T-helper 22 cell (primary cell): ENCODE measurements at places on chromosomes 12 and 14.

- no peak for DNase-seq
Measured at GRCh38 chr12:26524862-26525465, 308.0 kb downstream of the ITPR2 start.

GRCh38 chr12:76863005-76863670, 15.7 kb downstream of the CSRP2 start:
- DNase-seq: no peak

DNA sequence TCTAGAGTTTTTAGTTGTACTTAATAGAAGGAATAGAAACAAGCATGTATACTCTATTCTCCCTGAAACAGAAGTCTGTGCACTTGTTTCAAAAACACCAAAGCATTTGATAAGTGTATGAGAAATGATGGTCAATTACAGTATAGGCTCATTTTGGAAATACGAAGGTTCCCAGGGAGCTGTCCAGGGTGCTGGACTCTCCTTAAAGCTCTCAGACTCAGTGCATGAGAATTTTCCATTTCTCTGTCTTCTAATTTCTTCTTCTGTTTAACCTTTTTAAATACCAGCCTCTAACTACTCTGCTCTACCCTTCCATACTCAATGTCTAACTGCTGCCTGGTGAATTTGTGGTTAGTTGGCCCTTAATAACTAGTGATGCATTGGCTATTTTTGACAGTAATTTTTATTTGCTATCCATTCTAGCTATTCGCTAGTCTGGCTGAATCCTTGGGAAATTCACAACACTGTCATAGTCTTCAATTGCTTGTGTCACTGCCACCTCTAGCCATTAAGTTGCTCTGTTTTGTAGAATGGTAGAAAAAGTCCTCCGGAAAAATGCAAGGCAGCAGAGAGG, 229.2 kb downstream of the NRXN3 start:
- no peak for DNase-seq

DNA sequence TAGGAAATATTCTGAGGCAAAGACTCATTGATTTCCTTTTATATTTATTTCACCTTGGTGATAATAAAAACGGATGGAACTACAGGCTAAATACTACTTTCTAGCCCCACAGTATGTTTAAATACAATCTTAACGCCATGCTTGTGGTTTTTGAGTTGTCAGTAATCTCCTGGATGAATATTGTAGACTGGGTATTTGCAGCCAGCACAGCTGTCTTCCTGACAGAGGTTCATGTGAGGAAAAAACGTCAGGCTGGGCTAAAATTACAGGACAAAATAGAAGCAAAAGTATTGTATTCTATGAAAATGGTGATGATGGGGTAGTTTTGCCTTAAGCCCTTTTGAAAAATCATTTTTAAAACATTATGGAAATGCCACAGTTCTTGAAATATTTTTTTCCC, 140.9 kb downstream of the CCDC91 start:
- no peak for DNase-seq

DNA sequence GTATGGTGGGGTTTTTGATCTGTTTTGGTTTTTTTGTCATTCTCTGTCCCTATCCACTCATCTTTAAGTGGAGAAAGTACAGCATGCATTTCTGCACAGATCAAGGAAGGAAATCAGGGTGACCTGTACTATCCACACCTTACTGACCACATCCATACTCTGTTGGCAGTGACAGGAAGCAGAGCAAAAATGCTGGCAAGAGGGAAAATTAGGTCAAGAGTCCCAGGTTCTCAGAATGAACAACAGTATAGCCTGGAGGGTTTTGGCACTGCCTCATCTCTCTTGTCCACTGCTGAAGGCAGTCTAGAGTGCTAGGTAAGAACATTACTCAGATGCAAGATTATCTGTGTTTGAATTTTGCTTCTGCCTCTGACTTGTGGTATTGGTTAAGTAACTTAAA, 70.7 kb downstream of the TAOK3 start:
- DNase-seq: no peak

- no peak for DNase-seq
Measured at GRCh38 chr12:3304436-3305165, 186.4 kb upstream of the PRMT8 start.

DNA sequence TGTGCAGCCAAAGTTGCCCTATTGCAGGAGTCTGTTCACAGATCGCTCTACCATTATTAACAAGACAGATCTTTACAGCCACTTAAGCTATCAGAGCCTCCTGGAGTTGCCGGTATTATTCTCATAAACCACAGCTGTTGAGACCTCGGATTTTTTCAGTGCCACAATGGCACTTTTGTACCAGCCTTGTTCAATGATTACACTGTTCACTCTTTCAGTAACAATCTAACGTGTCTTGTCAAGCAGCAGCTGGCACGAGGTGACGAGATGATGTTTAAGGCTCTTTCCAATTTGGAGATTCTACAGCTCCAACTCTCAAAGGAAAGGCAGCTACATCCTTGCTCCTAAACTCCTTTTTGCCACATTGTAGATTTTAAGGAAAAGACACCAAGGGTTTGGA, 30.7 kb downstream of the LRIG3 start:
- DNase-seq: no peak

DNA sequence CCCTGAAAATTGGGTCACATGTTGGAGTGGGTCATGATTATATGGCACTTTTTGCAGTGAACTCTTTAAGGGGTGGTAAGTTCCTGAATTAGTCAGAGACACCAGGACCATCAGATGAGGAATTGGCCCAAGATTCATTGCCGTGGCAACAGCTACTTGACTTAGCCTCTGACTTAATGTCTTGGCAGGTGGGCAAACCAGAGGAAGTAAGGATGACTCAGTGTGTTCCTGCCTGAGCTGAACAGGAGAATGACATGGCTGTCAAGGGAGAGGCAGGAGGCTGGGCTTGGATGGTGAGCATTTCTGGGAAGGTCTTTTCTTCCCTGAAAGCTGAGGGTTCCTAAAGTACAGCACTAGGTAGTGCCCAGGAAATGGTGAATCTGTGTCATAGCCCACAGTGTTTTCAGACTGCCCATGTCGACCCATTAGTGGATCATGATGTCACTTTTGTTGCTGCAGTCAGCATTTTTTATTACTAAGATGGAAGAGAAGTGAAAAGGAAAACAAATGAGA, 170.1 kb upstream of the PWP1 start:
- no peak for DNase-seq

DNA sequence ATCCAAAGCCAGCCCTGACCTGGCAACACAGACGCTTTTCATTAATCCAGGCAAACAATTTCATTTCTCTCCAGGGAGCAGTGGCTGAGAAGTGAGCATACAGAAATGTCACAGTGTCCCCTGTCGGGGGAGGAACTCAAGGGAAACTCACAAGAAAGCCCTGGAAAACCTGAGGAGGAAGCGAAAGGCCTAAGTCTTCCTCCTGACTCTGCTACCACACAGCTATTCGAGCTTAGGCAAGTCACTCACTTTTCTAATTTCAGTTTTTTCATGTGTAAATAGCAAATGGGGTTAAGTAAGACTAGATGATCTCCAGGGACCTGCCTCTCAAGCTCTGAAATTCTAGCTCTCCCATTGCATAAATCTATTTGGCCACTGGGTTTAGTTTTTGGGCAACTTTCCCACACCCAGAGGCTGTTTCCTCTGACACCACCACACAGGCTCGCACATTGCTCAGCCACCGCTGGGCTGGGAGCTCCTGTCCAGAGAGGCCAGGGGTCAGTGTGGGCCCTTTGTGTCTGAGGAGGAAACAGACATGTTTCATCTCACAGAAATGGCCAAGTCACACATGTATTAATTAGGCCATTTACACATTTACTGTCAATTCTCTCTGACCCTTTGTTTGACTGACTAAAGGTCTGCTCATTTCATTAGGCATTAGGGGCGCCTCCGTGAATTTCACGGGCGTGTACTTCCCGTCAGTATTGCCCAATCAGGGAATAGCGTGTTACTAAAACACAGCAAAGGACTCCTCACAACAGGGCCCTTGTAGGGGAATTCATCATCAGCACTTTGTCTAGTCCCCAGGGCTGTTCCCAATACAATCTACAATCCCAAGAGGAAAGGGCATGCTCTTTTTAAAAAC, 9.8 kb upstream of the PNMA1 start:
- no peak for DNase-seq

- DNase-seq: no peak
Measured at GRCh38 chr14:74763803-74764531, 851 bp downstream of the YLPM1 start.

DNA sequence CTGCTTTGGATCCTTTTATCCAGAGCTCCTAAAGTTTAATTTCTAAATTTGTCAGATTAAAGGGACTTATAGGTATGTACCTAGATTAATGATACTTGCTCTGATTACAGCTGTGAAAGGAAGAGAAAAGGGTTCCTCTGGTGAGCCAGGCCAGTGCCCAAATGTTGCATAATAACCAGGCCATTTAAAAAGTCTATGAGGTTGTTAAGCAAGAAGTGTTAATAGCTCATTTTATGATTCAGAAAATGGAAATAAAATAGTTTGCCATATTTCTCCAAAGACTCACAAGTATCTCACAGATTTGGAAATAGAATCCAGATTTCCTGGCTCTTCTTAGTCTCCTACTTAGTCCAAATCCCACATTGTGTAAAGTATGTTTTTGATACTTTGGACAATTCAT, 67.6 kb downstream of the SLC38A6 start:
- no peak for DNase-seq

DNA sequence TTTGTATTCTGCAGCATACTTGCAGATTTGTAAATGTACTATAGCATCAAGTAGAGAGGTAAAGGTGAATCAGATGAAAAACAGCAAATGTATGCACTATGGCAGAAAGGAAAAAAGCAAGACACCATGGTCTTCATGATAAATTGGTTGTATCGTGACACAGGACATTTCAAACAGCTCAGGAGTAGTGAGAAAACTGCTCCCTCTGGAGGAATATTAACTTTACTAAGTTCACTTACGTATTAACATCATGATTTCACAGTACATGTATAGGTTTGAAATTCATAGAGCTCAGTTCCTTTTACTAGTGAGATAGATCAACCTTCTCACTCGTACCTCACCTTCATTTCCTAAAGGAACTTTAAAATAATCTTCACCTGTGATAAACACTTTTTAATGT, 6.5 kb downstream of the MBIP start:
- DNase-seq: no peak

DNA sequence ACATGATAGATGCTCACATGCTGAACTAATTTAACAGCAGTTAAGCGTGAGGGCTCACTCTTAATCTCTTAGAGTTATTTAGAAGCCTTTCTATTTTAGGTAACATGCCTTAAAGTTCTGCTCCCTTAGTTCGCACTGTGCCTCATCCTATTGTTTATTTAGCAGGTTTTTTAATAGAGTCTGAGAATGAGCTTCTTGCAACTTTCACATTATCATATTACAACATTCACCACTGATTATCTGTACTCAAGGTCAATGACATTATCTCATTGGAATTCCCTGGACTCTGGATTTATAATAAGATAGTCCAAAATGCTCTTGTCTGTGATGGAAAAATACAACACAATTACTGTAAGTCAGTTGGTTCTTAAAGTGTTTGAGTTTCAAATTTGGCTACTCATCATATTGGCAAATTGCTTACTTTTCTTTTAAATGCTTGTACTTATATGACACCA, 183.6 kb upstream of the SLC38A2 start:
- DNase-seq: no peak

GRCh38 chr14:105838107-105838506, 311.7 kb downstream of the TMEM121 start:
- DNase-seq: no peak

GRCh38 chr14:30725763-30726162, 103.6 kb downstream of the SCFD1 start:
- no peak for DNase-seq

DNA sequence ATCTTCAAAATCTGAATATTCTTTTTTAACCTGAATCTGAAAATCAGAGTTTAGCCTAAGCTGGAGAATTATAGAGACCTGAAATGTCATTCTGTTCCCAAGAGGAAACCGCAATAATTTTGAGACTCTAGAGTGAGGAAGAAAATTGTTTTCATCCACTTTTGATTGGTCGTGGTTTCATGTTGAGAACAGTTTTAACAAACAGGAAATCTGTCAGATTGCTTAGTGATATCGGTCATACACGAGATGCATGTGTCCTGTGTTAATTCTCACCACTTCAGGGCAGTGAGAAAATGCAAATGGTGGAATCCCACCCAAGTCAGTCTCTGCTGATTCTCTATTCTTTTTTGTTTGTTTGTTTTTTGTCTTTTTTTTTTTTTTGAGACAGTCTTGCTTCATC, 1498.5 kb upstream of the TMEM132C start:
- no peak for DNase-seq

- no peak for DNase-seq
Measured at GRCh38 chr14:60654334-60654821, 5.1 kb upstream of the SIX1 start.

GRCh38 chr12:129696926-129697325, 206.9 kb downstream of the TMEM132D start:
- DNase-seq: no peak

DNA sequence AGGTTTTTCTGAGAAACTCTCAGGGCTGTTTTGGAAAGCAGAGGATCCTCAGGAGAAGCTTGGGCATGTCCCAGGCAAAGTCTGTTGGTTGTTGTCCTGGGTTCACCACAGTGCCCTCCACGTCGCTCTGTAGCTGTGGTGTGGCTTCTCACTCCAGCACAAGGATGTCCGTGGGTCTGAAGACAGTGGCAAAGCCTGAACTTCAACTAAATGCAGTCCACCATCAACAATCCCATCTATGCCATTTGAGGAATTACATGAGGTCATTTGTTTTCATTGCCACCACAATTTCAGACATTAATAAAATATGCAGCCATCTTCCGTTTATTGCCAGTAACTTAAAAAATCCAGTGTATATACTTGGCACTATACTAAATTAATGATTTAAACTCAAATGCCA, 272.1 kb downstream of the LRIG3 start:
- no peak for DNase-seq

- DNase-seq: no peak
Measured at GRCh38 chr14:20866963-20867362, 24.2 kb upstream of the RNASE3 start.

DNA sequence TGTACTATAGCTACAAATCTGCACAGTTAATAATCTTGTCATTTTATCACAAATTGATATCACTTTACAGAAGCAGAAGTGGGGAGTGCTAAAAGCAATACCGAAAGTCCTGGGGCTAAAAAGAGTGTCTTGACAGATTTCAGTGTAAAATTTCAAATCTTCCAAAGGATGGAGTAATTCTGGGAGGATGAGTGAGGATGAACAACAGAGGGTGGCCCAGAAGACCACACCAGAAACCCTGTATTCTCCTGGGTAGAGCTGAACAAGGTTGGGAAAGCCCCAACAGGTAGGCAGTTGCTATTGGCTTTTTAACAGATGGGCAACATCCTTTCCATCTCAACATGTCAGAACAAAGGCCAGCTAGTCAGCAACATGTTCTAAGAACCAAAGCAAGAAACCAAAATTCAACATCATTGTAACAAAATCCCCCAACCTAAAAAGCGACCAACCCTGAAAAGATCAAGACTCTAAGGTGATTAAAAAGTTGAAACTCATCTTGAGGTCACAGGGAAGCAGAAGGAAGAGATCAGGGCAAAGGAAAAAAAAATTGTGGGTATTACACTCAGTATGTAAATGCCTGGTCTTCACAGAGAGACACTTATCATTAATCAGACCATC, 38.8 kb downstream of the CBX5 start:
- no peak for DNase-seq

DNA sequence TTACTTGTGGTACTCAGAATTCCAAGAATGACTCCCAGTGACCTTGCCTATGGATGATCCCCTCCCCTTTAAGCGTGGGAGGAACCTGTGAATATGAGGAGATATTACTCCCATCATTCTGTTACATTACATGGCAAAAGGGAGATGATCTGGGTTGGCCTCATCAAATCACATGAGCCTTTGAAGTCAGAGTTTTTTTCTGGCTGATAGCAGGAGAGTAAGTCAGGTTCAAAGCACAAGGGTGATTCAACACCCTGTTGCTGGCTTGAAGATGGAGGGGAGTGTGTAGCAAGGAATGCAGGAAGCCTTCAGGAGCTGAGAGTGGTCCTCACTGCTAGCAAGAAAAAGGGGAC, 9.1 kb upstream of the MDM2 start:
- no peak for DNase-seq
